GM18507 (cell line): ENCODE measurements at places on chromosomes 13 and 19.

GRCh38 chr13:24276306-24276705, 33.1 kb upstream of the C1QTNF9 start:
- DNase-seq: no peak

DNA sequence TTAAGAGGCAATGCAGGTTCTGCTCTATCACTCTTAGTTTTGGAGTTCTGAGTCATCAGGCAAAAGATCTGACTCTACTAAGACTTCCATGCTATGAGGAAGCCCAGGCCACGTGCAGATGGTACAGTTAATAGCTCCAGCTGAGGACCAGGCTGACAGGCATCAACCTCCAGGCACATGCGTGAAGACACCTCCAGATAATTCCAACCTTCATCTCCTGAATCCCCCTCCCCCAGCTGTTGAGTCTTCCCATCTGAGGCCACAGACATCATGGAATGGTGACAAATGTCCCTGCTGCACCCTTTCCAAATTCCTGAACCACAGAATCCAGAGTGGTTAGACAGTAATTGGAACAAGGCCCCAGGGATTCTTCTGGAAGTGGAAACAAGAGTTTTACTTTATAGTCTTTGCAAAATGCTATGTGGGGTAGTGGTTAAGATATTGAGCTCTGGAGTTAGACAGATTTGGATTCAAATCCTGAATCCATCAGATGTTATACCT, 183.8 kb downstream of the KLF5 start:
- no peak for DNase-seq

- no peak for DNase-seq
These were observed 571.7 kb downstream of the LIG4 start for GRCh38 chr13:107643615-107644014.

DNA sequence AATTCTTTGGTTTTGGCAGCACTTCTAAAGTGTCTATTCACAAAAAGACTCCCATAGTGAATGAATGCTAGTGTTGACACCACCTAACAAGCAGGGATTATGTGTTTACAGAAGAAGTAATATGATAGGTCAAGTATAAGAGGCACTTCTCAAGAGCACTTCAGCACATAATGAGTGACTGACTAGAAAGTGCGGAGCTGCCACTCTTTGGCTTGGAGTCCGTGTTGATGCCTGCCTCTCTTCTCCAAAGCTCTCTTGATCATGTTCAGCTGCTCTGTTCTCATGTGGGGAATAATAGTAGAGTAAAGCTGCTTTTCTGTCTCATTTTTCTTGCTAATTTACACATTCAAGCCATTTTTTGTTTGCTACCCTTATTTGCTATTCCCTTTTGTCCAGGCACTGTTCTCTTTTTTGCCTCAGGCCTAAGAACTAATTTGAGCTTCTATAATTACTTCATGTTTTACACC, 22.7 kb upstream of the MAB21L1 start:
- DNase-seq: no peak

GRCh38 chr13:101942038-101942437, 459.8 kb downstream of the FGF14 start:
- DNase-seq: no peak

DNA sequence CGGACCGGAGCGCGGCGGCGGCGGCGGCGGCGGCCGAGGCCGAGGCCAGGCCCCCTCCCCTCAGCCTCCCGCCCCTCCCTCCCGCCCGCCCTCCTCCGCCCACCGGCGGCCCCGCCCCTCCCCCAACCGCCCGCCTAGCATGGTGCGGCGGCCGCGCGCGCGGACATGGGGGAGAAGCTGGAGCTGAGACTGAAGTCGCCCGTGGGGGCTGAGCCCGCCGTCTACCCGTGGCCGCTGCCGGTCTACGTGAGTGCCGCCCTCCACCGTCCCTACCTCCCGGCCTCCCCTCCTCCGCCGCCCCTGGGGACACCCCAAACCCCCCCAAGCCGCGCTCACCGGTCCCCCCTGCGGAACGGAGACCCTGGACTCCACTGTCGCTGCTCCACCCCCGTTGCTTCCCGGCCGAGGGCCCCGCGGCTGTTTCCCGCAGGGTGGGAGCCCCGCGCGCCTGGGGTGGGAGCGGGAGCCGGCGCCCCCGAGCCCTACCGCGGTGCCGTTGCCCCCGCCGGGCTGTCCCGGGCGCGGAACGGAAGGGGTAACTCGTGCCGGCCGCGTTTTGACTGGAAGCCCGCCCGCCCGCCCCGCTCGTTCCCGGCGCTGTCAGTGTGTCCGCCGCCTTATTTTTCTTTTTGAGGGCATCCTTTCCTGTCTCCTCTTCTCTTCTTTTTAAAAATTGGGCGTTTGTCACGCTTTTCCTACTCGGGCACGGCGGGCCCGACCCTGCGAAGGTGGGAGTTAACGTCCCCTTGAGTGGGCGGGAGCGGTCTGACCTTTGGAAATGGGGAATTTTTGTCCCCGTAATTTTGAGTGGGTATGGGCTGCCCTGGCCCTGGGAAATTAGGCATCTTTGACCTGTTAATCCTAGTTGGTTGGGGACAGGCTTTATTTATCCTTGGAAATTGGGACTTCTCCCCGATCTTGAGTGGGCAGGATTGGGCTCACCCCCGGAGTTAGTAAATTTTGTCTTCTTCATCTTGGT, 576 bp downstream of the DOT1L start:
- DNase-seq: no peak

DNA sequence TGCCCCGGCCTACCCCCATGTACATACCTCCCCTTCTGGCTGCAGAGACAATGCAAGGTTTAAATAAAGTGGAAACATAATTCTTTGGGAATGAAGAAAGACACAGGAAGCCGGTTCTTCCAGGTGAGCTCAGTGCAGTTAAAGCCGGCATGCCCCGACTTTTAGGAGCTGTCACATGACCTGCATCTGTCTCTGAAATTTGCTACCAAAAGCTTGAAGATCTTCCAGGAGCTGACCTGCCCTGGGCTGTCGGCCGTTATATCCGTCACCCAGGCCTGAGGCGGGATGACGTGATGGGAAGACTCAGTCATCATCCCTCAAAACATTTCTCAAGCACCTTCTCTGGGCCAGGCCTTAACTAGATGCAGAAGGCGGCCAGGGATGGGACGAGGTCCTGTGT, 10.3 kb downstream of the RAB8A start:
- no peak for DNase-seq
